ENCODE measurements at places on chromosomes 12 and 14.

- no peak for DNase-seq
These were observed 379.8 kb downstream of the FUT8 start for GRCh38 chr14:65792208-65792905.

GRCh38 chr12:33437598-33437997 is 2.0 kb downstream of the SYT10 start:
- DNase-seq, result no peak

- no peak for DNase-seq
These were observed 827.8 kb downstream of the DIO2 start for GRCh38 chr14:79383475-79383874.

GRCh38 chr14:35391388-35391710 is 13.2 kb downstream of the NFKBIA start:
- DNase-seq, result no peak

GRCh38 chr12:58069268-58069963 is 128.0 kb downstream of the ATP23 start:
- DNase-seq, result no peak

DNA sequence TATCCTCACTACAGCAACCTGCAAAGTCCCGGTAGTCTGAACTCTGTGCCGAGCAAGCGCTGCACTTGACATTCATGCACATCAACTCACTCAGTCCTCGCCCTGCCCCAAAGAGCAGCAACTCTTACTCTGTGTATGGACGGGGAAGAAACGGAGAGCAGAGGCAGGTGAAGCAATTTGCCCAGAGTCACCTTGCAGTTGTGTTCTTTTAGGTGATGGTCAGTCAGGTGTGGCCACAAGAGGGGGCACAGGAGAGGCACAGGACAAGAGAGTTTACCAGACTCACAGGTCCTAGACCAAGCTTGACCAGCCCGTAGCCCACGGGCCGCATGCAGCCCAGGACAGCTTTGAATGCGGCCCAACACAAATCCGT is 39.1 kb downstream of the TSPAN11 start:
- no peak for DNase-seq

DNA sequence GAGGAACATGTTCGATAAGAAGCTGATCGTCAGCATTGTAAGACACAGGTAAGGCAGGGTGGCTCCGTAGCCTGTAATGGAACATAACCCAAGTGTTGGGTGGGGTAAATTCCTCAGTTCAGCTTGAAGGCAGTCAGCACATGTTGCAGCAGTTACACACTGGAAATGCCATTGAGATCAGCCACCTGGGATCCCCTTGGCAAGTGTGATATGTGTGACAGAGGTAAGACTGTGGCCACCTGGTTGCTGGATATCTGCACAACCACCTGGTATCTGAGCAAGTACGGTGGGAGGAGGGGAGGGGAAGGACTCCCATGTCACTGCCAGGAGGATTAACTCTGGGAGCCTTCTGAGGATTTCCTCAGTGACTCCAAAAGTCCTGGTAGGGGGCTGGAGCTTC is 158.0 kb upstream of the CAND1 start:
- no peak for DNase-seq

DNA sequence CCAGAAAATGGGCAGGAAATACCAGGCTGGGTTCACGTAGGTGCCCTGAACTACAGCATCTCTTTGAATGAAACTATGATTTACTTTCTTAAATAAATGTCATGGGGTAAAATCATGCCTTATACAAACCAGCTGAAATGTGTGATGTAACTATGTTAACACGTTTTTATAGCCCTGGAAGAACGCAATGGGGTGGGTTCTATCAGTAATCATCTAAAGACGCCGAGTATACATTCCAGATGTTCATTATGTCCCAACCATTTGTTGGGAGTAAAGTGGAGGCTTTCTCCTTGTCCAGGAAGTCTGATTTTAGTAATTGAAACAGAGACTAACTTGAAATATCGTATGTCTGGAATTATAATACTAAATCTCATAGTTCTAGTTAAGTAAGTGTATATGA is 16.2 kb upstream of the IGF1 start:
- DNase-seq, result no peak
